ENCODE measurements at places on chromosomes 11 and 22.

DNA sequence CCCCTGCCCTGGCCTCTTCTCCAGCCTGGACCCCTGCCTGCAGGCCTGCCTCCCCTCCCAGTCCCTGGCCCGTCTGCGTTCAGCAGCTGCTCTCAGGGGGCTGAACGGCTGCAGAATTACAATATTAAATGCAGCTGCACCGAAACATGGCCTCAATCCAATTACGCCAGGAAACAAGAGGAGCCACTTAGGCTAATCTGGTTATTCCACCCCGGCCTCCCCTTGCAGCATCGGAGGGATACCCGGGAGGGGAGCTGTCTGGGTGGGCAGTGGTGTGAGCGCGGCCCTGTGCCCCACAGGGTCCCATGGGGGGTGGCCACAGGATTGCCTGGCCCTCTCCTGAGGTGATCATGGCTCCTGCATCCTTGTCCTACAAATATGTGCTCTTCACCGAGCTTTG lies 42.6 kb downstream of the FLRT1 start:
- no peak for DNase-seq

DNA sequence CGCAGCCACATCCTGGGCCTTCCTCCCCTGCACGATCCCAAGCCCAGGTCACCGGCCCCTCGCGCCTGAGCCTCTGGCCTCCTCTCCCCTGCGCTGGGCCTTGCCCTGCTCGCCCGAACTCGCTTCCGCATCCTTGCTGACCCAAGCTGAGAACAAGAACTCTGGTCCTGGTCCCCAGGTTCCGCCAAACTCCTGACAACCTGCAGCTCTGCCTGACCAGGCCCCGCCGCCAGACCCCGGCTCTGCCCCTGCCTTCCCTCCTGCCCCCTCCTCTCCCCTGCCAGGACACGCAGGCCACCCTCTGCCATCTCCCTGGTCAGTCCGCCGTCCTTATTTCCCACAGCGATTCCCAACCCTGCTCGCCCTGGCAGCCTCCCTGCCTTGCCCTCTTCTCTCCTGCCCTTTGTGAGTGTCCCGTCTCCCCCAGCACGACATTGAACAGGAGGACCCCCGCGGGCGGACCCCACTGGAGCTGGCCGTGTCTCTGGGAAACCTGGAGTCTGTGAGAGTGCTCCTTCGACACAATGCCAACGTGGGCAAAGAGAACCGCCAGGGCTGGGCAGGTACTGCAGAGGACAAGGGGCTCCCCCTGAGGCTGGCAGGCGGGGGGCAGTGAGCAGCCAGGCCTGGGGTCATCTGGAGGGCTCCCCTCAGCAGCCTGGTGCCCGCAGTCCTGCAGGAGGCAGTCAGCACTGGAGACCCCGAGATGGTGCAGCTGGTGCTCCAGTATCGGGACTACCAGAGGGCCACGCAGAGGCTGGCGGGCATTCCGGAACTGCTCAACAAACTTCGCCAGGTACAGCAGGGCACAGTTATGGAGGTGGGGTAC lies 762 bp downstream of the ANKRD13D start:
- no peak for DNase-seq

DNA sequence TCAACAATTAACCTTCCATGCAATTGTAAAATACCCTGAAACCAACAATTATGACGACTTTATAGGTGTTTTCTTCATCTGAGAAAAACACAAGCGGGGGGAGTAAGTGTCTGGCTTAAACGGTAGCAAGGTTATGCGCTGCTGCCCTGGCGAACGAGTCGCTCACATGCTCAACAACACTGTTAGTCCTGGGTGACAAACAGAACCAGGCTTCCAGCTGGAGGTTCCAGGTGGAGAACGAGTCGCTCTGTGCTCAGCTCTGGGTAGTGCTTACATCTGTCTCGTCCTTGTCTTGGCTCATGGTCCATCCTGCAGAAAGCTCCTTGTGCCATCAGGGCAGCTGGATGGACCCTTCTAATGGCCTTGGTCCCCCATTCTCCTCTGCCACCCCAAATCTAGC lies 48.2 kb downstream of the PC start:
- DNase-seq, result no peak

DNA sequence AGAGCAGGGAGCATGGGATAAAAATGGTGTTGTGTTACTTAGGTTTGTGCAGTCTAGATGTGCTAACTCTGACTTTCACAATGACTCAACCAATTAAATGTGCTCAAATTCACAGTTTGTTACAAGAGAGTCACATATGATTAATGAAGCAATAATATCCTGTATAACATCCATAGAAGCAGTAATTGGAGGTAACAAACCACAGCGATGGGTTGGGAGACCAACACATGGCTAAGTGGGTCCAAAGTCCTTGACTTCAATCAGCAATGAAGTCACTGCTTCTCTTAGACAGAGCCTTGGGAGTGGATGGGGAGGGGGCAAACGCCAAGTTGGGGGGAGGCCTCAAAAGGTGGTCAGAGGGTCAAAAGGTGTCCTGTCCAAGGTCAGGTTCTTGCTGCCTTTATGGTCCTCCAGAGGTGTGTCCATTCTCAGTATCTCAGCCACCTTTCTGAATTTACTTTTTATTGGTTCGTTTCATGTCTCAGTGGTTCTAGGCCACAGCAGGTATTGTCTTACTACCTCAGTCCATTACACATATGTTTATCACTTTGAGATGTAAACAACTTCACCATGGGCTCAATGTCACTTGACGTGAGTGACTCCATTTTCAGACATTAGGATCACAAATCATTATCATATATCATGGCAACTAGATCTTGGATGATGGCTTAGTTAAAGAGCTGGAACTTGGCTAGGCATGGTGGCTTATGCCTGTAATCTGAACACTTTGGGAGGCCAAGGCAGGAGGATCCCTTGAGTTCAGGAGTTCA lies 32.4 kb downstream of the SLN start:
- no peak for DNase-seq

DNA sequence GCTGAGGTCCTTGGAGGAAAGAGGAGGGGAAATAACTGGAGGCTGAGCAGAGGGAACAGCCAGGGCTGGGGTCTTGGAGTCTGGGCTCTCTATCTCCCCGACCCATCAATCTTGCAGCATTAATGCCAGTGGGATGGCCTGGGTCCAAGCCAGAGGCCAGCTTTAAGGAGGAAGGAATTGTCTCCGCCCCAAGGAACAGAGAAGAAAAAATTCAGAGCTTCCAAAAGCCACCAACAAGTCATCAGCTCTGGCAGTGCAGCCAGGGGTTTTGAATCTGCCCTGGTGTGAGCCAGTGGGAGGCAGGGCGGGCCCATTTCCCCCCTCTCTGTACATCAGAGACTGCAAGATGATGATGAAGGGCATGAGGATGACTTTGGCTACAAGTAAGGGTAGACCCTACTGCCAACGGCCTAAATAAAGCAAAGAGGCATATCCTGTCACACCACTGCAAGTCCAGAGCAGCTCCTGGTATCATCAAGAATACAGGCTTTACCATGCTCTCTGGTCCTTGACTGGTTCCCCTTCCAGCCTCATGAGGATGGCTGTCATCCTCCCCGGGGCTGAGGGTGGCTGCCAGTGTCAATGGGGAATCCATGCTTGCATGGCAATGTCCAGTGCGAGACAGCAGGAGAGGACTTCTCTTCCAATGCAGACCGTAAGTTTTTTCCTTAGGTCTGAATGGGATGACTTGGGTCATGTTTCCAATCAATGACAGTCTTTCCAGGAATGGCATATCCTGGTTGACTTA lies 34.4 kb downstream of the LRRC32 start:
- no peak for DNase-seq

- peak; percentile 46 for DNase-seq
Observed at GRCh38 chr11:77113382-77114088, 10.9 kb downstream of the OMP start.

DNA sequence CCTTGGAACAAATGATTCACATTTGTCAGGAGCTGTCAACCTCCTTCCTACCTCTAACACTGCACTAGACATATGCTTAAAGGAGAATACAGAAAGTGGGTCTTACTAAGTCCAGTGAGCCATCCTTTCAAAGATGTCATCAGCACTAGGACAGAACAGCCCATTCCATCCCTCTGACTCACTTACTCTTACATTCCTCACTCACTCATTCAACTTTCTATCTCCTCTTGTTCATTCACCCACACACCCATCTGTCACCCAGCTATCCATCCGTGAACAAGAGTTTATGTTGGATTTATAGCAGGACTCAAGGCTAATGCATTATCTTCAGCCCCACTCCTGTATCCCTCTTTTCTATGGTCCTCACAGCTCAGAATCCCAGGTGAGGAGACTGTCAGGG lies 9.1 kb downstream of the INSC start:
- no peak for DNase-seq

GRCh38 chr11:30458541-30458940 lies 127.6 kb downstream of the MPPED2 start:
- no peak for DNase-seq

- no peak for DNase-seq
Observed at GRCh38 chr11:13927481-13927880, 35.0 kb upstream of the SPON1 start.

DNA sequence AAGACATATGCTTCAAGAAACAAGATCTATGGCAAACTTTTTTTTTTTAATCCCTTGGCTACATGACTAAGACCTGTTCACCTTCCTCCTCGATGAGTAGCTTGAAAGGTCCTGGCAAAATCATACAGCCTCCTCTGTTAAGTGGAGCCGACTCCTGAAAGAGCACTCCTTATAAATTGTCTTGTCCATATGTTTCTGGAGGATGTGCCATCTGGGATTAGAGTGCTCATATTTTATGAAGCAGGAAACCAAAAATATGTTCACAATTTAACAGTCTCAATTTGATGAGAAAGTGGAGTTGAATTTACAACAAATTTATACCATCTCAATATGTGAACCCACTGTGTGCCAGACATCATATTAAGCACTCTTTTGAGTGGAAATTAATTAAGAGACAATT lies 912.1 kb upstream of the FAT3 start:
- DNase-seq, result no peak

- no peak for DNase-seq
Observed at GRCh38 chr22:35329114-35329847, 29.6 kb downstream of the TOM1 start.

DNA sequence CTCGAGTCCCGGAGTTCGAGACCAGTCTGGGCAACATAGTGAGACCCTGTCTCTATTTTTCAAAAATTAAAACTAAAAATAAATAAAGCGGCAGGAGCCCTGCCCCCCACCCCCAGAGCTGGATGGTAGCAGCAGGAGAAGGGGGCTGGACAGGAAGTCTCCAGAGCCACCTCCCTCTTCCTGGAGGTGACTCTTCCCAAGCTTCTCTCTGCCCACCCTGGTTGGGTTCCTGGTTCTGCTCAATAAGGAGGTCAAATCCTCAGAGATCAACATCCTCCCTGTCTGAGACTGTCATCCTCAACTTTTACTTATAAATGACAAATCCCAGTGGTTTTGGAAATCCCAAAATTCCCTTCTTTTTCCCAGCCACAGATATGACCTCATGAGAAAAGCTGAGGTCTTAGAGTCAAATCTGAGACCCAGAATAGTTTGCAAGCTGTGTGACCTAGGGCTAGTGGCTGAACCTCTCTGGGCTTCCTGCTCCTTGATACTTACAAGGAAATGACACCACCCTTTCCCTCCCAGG lies 987 bp downstream of the C1QTNF6 start:
- no peak for DNase-seq

- DNase-seq, result no peak
Observed at GRCh38 chr11:102513869-102514268, 16.7 kb downstream of the MMP7 start.

- DNase-seq, result no peak
Observed at GRCh38 chr22:41480397-41480735, 11.4 kb downstream of the ACO2 start.

GRCh38 chr11:57071829-57072228 lies 83.1 kb downstream of the OR5AK2 start:
- DNase-seq, result no peak

DNA sequence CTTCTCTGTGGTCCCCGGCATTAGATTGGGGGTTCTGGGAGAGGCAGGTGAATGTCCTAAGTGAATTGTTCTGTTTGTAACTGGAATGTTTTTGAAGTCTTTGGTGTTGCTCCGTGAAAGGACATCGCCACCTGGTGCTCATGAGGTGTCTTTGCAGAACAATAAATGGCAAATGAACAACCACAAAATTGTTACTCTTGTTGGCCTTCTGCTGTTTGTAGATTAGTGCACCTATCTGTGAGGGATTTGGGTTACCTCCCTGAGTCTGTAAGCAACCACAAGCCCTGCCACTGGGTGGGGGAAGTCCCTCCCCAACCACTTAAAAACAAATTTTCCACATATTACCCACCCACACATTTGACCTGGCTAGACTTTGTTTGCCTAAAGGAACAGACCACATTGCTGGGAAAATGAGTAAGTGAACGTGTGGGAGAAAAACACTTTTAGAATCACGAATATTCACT lies 4.7 kb downstream of the MPEG1 start:
- peak; percentile 59 for DNase-seq

GRCh38 chr22:27494785-27495184 lies 306.8 kb downstream of the MN1 start:
- DNase-seq, result no peak

DNA sequence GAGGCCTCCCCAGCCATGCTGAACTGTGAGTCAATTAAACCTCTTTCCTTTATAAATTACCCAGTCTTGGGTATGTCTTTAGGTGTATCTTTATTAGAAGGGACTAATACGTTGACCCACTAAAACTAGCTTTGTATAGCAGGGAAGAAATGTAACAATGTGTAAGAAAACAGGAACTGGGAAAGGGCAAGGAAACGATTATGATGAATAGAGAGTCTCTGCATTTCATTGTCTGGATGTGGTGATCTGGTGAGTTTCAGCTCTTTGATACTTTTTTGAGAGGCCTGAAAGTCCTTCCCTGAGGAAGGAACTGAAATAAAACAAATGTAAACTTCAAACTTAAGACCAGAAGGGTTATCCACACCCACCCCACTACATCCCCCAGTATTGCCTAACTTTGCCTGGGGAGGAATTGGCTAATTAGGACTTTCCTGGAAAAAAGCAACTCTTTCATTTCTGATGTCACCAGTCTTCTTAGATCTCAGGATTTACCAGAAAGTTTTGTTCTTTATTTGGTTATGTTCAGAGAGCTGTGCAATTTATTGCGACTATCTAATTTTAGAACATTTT lies 119.0 kb downstream of the LDLRAD3 start:
- DNase-seq, result no peak

DNA sequence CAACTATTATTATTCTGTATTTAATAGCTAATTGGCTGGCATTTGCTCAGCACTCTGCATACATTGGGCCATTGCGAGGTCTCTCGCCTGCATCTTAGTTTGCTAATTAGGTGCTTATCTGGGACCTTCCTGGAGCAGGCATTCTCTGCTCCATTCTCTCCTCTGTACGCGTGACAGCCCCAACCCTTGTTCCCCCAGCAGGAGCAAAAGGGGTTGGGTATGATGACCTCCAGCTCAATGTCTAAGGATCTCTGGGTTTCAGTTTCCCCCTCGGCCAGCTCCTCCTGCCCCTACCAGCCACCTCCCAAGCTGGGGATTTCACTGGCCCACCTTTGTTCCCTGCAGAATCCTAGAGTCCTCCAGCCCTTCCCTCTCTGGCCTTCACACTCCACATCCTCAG lies 9.7 kb upstream of the LGALS2 start:
- DNase-seq, result no peak

- no peak for DNase-seq
Observed at GRCh38 chr22:38694049-38694448, 6.7 kb downstream of the JOSD1 start.

- peak; percentile 87 for DNase-seq
Observed at GRCh38 chr11:69443138-69443967, 38.1 kb upstream of the LINC01488 start.

GRCh38 chr11:125344846-125345420 lies 151.1 kb downstream of the FEZ1 start:
- no peak for DNase-seq

- no peak for DNase-seq
Observed at GRCh38 chr22:31588970-31589675, 72.9 kb downstream of the PISD start.
